Activated naive CD4-positive, alpha-beta T cell (primary cell): ENCODE measurements at places on chromosomes 5 and 9.

GRCh38 chr9:92619601-92620300 lies 50.2 kb downstream of the IPPK start:
- no peak for DNase-seq

- DNase-seq, result no peak
Observed at GRCh38 chr5:108581026-108581425, 166.7 kb upstream of the FER start.

- no peak for DNase-seq
Observed at GRCh38 chr5:143393524-143393923, 10.0 kb downstream of the NR3C1 start.

GRCh38 chr5:175261037-175261436 lies 182.9 kb downstream of the DRD1 start:
- DNase-seq, result no peak

DNA sequence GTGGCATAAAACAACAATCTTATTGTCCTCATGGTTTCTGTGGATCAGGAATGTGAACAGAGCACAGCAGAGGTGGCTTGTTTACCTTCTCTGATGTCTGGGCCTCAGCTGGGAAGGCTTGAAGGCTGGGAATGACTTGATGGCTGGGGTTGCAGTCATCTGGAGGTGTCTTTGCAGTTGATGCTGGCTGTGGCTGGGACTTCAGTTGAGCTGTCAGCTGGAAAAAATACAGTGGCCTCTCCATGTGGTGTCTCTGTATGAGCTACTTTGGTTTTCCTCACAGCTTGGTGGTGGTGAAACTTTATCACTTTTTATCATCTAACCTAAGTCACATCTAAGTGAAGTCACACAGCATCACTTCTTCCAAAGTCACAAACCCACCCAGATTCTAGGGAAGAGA lies 24.7 kb upstream of the STX17 start:
- no peak for DNase-seq

- DNase-seq, result peak; percentile 48
Observed at GRCh38 chr9:133782157-133783130, 44.3 kb upstream of the SARDH start.

GRCh38 chr5:91135475-91136248 lies 247.5 kb downstream of the ARRDC3 start:
- DNase-seq, result no peak

DNA sequence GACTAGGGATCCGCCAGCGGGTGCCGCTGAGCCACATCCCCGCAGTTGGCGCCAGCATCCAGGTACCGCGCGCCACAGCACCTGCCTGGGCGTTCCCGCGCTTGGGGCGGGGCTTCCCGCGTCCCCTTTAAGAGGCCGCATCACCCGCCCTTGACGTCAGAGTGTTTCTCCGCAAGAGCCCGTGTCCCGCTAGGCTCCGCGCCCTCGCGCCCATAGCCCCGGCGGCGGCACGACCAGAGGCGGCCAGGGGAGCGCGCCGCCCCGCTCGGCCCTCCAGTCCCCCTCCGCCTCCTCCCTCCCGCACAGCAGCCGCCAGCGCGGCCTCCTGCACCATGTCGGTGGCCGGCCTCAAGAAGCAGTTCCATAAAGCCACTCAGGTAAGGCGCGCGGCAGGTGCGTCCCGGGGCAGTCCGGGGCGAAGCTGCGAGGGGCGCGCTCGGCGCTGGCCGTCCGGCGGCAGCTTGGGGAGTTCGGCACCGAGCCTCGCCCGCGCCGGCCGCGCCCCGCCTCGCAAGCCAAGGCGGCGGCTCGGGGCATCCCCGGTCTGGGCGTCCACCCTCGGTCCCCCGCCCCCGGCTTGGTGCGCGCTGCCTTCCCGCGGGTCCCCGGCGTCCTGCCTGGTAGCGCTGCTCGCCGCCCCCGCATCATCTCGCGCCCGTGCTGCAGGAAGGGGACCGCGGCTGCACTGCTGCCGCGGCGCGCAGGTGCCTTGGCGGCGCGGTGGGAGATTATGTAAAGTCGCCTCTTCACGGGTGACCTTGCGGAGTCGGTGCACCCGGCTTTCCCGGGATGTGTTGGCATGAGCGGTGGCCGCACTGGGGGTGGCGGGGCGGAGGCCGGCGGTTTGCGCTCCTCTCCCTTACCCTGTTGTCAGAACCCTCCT lies at the start of gene SH3GL2:
Gene SH3GL2 (plus strand): TSS at position 156 of the 883 bp plus-strand sequence.
- no peak for DNase-seq

- DNase-seq, result no peak
Observed at GRCh38 chr5:73218552-73219171, 45.7 kb downstream of the TMEM174 start.

DNA sequence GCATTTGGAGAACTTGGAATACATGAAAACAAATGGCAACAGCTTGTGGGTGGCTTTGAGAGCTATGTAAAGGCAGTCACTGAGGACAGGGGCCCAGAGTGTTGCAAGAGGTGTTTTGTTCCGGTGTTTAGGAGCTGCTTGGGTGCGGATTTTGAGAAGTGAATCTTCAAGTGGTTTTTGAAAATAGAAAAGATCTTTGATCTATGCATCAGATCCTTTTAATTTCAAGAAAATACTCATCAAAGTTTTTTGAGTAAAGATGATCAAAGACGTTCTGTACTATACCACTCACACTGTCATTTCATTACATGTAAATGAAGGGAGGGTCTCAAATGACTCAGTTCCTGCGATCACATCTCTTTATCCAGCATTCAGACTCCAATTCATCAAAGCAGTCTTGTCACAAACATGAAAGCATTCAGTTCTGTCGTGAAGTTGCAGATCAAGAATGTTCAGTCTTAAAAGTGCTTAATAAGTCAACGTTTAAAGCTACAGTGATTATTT lies 112.5 kb downstream of the WDR41 start:
- DNase-seq, result no peak

DNA sequence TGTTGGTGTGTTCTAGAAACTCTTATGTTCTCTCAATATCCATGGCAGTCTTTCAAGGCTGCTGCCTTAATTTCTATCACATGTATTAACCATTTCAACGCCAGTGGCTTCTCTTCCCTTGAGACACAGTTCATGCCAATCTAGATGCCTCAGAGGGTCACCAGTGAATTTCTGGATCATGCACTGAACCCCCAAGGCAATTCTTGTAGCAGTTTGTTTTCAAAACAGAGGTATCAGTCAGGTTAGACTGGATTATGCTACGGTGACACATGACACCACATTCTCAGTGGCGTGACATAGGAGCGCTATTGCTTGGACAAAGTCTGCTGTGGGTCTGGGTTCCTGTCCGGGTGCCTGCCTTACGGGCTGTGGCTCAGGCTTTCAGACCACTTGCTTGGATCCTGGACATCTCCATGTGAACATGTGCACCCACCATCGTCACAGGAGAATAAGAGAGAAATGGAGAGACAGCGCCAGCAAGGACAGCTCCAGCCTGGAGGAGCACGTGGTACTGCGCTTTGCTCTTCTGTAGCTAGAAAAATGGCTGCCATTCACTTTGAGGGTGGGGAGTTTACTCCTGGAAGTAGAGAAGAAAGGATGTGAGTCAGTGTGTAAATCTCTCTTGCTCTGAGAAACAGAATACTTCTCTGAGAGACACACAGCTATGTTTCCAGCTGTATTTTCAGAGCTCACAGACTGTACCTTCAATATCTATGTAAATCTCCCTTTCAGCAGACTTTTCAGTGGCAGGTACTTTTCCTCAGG lies 329.3 kb upstream of the ADCY2 start:
- DNase-seq, result no peak

DNA sequence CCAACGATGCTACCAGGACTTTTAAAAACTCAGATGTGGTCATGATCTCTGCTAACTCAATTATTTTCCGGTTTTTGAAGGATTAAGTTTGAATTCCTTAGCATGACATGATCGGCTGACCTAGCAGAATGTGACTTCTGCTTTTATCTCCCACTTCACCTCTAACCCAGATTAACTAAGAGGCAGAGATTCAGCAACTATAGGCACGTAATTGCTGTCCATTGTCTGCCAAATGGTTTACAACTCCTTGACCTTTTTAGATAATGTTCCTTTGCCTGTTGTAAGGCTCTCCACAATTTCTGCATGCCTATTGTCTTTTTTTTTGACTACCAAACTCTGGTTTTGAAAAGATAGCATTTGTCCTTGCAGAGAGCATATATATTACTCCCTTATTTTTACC lies 268.2 kb downstream of the BRINP1 start:
- no peak for DNase-seq

DNA sequence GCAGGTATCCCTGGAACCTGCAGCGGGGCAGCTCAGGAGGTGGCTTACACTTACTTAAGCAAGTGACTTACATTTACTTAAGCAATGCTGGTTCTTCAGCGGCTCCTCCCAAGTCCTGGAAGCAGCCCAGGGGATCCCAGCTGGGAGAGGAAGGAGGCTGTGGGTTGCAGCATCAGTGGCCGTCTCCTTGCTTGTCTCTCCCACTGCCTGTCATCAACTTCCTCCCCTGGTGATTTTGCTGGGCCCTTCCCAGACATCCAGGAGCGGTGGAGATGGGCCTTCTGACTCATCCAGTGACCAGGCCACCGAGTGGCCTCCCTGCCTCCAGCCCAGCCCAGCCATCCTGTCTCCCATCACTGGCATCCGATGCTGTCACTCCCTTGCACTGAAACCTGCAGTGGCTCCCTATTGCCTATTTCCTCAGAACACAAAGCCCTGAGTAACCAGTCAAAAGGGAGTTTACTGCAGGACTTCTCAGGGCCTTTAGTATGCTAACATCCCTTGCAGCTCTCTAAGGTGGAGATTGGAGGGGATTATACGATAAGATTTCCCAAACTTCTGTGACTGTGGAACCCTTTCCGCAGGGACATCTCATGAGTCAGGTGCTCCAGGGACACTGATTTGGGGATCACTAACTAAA lies 155.9 kb upstream of the PHYKPL start:
- DNase-seq, result no peak

- no peak for DNase-seq
Observed at GRCh38 chr9:137255448-137256114, 454 bp downstream of the NELFB start.

GRCh38 chr5:176670449-176670848 lies 23.2 kb downstream of the TSPAN17 start:
- DNase-seq, result no peak

GRCh38 chr9:105413525-105413924 lies 34.3 kb upstream of the FSD1L start:
- no peak for DNase-seq

DNA sequence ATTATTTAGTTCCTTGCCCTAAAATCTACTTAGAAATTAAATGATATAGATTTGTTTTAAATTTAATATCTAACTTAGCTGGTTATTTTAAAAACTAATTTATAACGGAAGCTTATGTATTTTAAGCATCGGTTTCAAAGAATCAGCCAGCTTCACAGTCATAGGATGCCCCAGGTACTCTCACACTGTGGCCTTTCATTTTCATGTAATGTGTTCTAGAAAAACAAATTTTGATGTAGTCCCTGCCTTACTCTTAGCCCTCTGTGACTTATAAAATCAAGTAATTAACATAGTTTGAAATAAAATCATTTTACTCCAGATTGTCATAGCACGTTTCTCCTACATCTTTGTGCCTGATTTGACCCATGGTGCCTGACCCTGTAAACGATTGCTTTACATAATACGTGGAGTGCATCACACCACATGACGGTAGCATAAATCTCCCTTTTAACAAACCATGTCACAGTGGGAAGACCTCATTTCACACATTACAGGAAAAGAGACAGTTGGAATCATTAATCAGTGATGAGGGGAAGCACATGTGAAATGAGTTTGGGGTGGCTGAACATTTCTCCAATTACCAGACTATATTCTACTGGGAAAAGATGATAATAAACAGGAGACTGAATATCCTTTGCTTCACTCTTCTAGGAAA lies 731.5 kb upstream of the CDH9 start:
- no peak for DNase-seq
